ENCODE measurements at places on chromosomes 4 and X.

DNA sequence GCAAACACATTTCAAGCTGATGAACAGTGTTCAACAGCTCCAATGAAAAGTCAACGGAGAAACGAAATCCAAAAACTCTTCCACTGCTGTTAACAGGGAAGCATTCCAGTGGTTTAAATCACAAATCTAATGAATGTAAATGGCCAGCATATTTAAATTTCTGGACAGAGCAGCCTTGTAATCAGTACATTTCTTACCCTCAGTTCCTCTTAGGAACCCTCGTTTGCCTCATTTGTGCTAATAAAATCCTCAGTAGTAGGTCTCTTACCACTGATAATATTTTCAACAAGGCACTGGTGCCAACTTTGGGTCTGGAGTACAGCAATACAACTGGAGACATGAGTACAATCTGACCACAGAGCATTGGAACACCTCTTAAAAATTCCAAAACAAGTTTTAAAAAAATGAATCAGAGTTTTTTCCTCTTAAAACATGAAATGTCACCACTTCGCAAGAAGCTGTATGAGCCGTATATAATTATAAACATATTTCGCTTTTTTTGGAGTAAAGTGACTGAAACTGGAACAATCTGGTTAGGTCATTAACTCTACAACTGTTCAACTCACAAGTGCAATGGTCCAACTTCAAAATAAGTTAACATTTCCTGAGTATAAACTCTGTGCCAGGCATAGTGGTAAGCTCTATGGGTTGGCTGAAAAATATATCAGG, 211.2 kb downstream of the CPEB2 start:
- H3K36me3 ChIP-seq, result no peaks in the 10 kb centered on the region
- H3K27ac ChIP-seq, result no peak overlapping the region

GRCh38 chr4:6781113-6781512, 1.4 kb upstream of the KIAA0232 start:
- peak overlapping the region; percentile 70 for H3K27ac ChIP-seq
- DNase-seq, result no peak
- peak overlapping the region; percentile 66 for H3K4me3 ChIP-seq

- no peak for DNase-seq
- no peak overlapping the region for H3K27ac ChIP-seq
- H3K36me3 ChIP-seq, result no peaks in the 10 kb centered on the region
- H3K4me3 ChIP-seq, result no peak overlapping the region
- no peaks in the 10 kb centered on the region for H3K4me1 ChIP-seq
These were observed 74.4 kb upstream of the NAP1L2 start for GRCh38 chrX:73289039-73289438.

DNA sequence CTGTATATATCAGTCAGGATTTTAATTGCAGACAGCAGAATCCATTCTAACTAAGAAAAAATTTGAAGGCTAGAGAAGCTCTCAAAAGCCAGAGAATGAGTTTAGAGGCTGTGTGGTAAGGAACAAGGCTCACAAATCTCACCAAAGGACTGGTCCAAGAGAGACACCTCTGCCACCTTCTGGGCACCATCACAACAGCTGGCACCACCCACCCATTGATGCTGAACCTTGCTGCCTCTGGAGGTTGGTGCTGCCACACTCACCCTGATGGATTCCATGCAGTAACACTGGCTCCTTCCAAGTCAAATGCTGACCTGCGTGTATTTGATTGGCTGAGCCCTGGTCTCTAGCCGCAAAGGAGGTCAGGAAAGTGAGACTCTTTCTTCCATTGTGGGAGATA, 100.8 kb downstream of the BEND2 start:
- H3K4me1 ChIP-seq, result no peaks in the 10 kb centered on the region
- H3K27me3 ChIP-seq, result no peaks in the 10 kb centered on the region
- no peak for DNase-seq
- H3K36me3 ChIP-seq, result no peaks in the 10 kb centered on the region
- no peak overlapping the region for H3K4me3 ChIP-seq

DNA sequence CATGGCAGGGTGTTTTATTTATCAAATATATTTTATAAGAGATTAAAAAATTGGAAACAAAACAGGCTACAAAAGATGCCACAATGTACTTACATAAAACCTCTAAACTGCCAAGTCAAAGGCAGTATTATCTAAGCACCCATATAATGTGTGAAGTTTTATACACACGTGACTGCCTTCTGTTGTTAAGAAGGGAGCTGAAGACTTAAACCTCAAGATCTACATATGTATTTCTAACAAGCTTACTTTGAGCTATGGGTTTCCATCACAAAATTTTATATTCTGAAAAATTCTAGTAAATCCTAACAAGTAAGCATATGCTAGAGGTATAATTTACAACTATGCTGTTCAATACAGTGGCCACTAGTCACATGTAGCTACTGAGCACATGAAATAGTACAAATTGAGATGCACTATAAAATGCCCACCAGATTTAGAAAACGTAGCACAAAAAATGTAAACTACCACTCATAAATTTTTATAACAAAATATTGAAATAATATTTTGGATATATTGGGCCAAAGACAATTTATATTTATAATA, 9.8 kb downstream of the ATP8A1 start:
- H3K4me1 ChIP-seq, result peaks cover 43% of the 10 kb centered on the region
- H3K27me3 ChIP-seq, result no peaks in the 10 kb centered on the region
- no peak overlapping the region for H3K4me3 ChIP-seq
- no peak overlapping the region for H3K27ac ChIP-seq

DNA sequence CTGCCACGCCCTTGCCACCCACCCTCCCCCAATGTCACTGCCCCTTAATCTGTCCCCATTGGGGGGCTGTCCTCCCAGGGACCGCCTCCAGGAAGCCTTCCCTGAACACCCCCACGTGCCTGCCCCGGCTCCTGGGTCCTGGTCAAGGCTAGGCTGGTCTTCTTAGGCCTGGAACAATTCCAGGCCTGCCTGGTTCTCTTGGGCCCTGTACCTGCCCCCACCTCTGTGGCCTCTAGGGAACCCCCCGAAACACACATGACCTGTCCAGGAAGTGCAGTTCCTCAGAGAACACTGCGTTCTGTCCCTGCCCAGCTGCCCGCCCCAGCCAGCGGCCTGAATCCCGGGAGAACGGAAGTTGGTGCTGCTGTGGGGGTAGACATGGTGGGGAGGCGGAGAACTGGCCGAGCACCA, 5.1 kb downstream of the MXD4 start:
- H3K4me3 ChIP-seq, result no peak overlapping the region
- H3K36me3 ChIP-seq, result no peaks in the 10 kb centered on the region
- H3K27me3 ChIP-seq, result no peaks in the 10 kb centered on the region
- no peaks in the 10 kb centered on the region for H3K4me1 ChIP-seq
- H3K27ac ChIP-seq, result no peak overlapping the region

Data from activated CD8-positive, alpha-beta T cell treated with anti-CD3 and anti-CD28 coated beads, Interleukin-2, amount 10 ng/mL, durations not matched to agents 7 days and 5 days (primary cell).